RCC 7860 (cell line): ENCODE measurements at places on chromosomes 13 and 19.
A peak's percentile ranks its signal among the peaks of the same experiment; 100 is the strongest.

DNA sequence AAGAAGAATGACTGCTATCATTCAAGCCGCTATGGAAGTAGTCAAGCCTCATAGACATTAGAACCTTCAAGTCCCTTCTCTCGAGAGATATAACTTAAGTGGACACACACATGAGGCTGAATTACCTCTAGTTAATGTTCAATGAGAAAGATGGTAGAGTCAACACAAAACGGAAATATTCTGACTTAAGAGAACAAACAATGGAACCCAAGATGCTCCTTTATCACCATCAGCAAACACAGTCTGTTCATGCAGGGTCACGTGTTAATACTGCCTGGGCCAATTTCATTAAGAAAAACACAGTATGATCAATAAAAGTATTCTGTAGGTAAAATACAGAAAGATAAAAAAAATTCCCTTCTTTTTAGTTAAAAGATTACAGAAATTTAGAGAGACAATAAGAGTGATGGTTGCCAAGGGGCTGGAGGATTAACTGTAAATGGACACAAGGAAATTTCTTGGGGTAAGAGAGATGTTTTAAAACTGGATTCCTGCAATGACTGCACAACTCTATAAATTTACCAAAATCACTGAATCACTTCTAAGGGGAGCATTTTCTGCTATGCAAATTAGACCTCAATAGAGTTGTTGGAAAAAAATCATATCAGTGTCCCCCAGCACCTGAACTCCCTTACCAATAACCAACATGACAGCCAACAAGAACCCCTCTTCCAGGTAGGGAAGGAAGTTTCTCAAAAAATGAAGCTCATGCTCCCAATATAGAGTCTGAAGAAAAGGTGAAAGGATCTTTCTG lies 256.6 kb downstream of the ABCC4 start:
- no peak for DNase-seq

GRCh38 chr13:71474936-71475335 lies 392.1 kb downstream of the DACH1 start:
- no peak for DNase-seq

DNA sequence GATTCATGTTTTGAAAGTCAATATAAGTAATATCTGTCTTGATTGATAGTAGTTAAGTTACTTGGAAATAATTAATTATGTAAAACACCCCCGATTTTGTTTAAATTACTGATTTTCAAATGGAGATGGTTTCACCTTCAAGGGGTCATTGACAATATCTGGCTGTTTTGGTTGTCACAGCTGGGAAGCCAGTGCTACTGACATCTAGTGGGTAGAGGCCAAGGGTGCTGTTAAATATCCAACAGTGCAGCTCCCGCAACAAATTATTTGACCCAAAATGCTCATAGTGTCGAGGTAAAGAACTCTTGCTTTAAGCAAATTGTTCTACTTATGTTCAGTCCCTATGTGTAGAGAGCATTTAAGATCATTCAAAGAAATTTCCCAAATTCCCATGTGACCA lies 50.6 kb upstream of the PCDH20 start:
- no peak for DNase-seq

- no peak for DNase-seq
Measured at GRCh38 chr13:110285991-110286832, 20.7 kb downstream of the COL4A1 start.

DNA sequence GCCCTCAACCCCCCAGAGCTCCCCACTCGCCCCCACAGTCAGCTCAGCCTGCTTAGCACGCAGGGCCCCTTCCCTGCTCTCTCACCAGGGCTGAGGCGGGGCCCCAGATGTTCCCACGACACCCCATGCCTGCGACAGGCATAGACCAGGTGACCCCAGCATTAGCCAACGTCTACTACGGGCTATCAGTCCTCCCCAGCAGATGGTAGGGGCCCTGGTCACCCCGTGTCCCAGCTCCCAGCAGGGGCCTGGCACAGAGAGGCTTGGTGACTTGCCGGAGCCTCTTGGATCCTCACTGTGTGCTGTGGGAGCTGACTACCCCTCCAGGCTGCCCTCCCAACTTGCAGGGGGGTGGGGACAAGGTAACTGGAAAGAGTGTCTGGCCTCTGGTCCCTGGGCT lies 80.6 kb downstream of the KDM4B start:
- no peak for DNase-seq

- no peak for DNase-seq
Measured at GRCh38 chr13:44726214-44726613, 150.1 kb upstream of the TSC22D1 start.

GRCh38 chr13:99313501-99313900 lies 6.3 kb upstream of the GPR183 start:
- DNase-seq = no peak

GRCh38 chr13:98241976-98242375 lies 64.9 kb upstream of the RNF113B start:
- DNase-seq = no peak

DNA sequence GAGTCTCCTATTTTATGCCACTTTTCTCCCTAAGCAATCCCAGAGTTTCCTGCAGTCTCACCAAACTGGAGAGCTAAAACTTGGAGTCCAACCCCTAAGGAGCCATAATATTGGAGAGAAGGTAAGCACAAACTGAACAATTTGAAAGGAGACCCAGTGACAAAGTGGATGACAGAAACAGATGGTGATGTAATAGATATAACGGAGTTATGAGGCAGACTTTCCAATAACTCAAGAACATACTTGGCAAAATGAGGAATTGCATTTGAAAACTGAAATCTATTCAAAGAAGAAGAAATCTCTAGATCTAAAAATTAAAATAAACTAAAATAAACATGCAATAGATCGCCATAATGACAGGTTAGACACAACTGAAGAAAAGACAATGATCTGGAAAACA lies 200.9 kb upstream of the MIR17HG start:
- no peak for DNase-seq

DNA sequence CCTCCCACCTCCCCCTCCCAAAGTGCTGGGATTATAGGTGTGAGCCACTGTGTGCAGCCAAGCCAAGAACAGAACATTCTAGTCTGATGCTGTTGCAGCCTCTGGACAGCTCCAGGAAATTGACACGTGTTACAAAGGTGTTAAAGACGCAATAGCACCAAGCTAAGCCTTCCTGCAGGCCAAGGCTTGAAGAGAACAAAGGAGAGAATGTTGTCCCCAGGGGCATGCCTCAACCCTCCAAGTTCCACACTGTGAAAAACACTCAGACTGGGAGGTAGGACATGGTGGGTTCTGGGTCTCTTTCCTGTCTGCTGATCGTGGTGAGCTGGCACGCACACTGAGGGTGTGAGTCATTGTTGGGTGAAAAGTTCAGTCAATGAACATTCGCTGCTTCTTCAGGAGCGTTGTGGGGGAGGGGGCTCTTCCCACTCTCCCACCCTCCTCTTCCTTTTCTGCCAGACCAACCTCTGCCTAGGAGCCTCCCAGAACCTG lies 5.3 kb upstream of the PTPRS start:
- DNase-seq = peak; percentile 20

DNA sequence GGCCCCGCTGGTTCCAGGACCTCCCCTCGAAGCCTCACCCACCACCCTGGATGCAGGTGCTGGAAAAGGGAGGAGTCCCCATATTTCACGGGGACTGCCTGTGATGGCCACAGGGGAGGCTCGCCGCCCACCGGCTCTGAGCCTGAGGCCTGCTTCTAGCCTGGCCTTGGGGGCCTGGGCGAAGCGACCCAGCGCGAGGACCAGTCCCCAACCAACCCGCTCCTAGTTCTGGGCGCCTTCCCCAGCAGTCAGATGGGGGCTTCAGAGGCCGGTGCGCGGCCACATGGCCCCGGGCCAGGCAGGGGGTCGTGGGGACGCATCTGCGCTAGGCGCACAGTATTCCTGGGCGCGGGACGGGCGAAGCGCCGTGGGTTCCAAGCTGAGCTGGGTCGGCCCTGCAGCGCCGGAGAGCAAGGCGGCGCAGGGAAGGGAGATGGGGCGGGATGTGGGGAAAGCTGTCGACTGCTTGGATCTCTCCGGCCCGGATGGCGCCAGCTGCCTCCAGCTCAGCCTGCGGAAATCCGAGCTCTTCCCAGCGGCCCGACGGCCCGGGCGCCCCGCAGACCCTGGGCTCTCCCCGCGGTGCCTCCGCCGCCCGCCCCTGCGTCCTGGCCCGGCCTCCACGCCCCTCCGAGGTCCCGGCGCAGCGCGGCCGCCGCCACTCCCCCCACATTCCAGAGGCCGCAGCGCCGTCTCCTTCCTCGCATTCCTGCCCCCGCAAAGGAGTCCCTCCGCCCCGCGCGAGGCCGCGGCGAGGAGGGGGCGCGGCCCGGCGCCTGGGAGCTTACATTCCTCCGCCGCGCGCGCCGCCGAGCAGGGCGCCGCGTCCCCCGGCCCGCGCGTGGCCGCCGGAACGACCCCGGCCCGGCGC lies at the start of gene WTIP:
TSS of gene WTIP (plus strand) at position 788 of the 871 bp plus-strand sequence. CDS start 217 bp downstream, outside the sequence.
- DNase-seq = no peak

GRCh38 chr13:98741741-98742435 lies 10.6 kb downstream of the SLC15A1 start:
- DNase-seq = no peak
